HepG2 (cell line): ENCODE measurements at places on chromosomes 16 and 17. TPM values are rescaled to one million over a fixed set of nuclear protein-coding genes. Genes with fewer than 3 reads are reported as not detected.

AP2B1 gene
- polyA plus RNA-seq, result 67.4 and 71.3 TPM in 2 replicates

DLX3 gene
- polyA plus RNA-seq, result 0.03 and 0.05 TPM in 2 replicates

DNA sequence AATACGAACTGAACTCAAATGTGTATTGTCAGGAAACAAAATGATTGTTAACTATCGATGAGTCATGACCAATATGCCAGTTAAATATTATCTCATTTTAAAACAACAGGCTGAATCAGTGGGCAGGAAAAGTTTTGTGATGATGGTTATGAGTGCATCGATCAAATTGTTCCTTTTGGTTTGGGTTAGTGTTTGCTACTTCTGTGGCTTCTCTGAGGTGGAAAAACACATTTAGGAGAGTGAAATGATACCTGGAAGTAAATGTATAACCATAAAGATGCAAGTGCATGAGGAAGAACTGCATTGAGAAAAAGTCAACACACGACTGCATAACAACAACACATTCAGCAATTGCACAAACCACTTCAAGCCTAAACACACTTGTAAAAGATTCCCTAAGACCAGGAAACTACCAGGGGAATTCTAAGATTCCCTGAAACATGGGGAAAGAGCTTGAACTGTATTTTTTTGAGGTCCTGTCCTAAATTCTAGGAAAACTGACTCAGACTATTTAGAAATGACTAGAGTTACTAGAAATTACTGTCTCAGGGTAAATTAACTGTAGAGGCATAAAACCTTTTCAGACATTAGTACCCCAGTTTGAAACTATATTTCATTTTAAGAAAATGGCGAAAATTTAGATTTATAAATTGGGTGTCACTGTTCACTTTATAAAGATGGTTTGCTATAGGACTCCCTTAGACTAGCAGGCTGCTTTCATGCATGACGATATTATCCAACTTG, 44.8 kb downstream of the CDYL2 start:
- DNase-seq, result no peak

DNA sequence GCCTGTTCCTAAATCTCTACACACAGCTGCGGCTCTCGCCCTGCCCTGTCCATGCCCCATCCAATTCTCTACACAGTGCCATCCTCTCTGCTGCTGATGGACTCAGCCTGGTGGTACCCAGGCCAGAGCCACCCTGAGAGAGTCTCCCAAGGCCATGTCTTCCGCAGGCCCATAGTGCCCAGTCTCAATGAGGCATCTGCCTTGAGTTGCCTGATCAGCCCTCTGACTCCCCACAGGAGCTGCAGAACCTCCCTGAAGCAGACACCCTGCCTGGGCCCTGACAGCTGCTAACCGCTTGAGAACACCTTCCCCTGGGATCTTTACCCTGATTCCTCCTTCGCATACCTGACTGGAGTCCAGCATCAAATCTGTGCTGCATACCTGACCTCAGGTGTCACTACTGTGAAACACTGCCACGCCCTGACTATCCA, 13.3 kb downstream of the TSPOAP1 start:
- no peak for DNase-seq

GRCh38 chr17:66964930-66965800, 658 bp downstream of the CACNG4 start:
- no peak for DNase-seq
